Memory B cell (primary cell): ENCODE measurements at places on chromosomes 6 and 20.

- peak; percentile 55 for DNase-seq
Observed at GRCh38 chr6:32692019-32692418, 25.6 kb upstream of the HLA-DQB1 start.

GRCh38 chr20:43458422-43458924 lies 777 bp downstream of the SRSF6 start:
- DNase-seq, result no peak

GRCh38 chr6:154605178-154605881 lies 94.8 kb upstream of the CNKSR3 start:
- no peak for DNase-seq

GRCh38 chr6:137927777-137928218 lies 60.7 kb downstream of the TNFAIP3 start:
- DNase-seq, result peak; percentile 60

- DNase-seq, result no peak
Observed at GRCh38 chr6:138844192-138844591, 48.3 kb downstream of the ECT2L start.
